ENCODE measurements at places on chromosomes 1 and 21.

DNA sequence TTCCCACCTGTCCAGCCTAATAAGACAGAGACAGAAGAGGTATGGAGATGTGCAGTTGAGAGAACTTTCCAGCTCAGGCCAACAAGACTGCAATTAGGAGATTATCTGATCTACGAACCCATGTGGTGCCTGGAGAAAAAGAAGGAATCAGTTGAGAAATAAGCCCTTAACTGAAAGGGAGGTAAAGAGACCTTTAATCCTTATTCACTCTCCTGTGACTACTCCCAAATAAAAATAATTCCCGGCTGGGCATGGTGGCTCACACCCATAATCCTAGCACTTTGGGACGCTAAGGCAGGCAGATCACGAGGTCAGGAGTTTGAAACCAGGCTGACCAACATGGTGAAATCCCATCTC is 31.9 kb upstream of the SARS1 start:
- DNase-seq: no peak

DNA sequence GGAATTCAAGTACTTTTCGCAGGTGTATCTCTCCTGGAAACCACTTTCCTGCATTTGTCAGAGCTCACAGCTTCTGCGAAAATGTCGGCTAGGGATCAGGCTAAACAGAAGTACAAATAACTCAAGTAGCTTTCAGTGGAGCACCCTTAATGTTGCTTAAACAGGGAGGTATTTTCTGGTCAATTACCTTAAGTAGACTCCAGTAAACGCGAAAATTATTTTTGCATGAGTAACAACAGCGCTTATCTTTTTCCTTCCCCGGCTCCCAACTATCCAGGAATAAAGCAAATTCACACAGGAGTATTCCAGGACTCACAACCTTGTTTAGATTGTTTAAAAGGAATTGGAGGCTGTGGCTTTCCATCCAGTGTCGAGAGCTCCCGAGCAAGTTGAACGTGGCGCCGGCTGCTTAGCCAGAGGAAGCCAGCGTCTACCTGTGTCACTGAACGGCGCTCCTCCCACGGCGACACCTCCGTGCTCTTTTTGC is 7.3 kb upstream of the SIM2 start:
- no peak for DNase-seq

DNA sequence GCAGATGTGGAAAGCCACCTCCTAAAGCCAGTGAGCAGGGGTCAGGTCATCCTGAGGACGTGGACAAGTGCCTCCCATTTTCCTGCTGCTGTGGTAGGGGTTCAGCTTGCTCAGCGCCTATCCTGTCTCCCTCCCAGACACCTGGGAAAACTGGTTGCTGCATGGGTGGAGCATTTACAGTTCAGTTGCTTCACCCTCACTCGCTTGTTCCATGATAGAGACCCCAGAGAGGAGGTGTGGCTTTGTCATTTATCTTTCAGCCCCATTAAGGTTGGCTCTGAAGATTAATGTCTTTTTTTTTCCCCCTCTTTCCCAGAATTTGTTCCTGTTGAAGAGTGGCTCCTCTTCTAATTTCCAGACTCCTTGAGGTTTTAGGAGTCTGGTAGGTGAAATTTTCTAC is 9.2 kb downstream of the VANGL1 start:
- no peak for DNase-seq

DNA sequence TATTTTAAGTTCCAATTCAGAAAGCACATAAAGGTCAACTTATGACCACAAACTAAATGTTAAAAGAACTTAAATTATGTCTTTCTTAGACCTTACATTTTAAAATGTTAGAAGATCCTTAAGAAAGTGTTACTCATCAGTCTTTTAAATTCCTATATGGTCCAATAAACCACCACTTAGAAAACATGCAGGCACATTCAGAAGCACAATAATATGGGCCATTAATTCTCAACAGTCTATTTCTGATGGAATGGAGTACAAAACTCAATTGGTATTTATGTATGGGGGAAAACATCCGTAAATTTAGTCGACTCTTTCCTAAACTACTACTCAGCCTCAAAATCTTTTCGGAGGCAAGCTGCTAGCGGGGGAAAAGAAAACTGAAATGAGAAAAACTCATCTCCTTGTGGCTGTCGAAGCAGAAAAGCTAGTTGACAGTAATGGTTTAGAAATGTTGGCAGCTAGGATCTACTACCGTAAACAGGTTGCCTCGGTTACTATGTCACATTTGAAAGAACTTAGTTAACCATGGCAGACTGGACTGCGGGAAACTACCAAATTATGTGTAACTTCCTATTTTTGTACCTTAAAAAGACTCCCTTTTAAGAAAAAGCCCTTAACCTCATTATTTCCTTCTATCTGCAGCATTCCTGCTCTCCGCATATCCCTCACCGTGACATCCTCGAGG is 1.0 kb downstream of the TRMT1L start:
- no peak for DNase-seq

- no peak for DNase-seq
These were observed 139.4 kb downstream of the EDEM3 start for GRCh38 chr1:184615301-184615700.

GRCh38 chr1:167439301-167439988 is 78.9 kb downstream of the CD247 start:
- no peak for DNase-seq

GRCh38 chr1:200908191-200908868 is 13.6 kb downstream of the INAVA start:
- no peak for DNase-seq

- no peak for DNase-seq
These were observed 6.5 kb downstream of the RD3 start for GRCh38 chr1:211485480-211485857.

DNA sequence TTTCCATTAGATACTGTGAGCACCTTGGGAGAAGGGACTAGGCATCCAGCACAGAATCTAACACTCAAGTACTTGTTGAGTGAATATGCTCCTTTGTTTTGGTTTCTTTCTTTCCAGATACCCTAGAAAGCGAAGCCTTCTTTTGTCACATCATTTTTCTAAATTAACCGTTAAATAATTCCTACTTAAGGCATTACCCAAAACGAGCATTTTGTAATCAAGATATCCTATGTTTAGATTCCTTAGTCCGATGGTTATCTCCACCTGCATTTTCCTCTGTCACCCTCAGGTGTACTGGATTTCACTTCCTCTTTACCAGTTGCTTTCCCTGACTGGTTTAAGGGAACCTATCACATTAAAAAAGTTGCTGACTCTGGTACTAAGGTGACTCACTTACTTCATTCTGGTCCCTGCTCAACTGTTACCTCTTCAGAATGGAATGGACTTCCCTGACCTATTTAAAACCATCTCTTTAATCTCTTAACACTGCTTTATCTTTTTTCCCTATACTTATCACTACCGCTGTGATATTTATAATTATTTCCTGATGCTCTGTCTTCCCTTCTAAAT is 3.2 kb downstream of the B3GALNT2 start:
- DNase-seq: no peak

GRCh38 chr1:19081218-19081893 is 124.9 kb upstream of the IFFO2 start:
- DNase-seq: no peak

- no peak for DNase-seq
These were observed 60.4 kb upstream of the IFNAR2 start for GRCh38 chr21:33169359-33169758.

GRCh38 chr1:155250246-155250632 is 5.0 kb downstream of the ENTREP3 start:
- no peak for DNase-seq

GRCh38 chr21:16037421-16037955 is 307.7 kb downstream of the USP25 start:
- DNase-seq: no peak

DNA sequence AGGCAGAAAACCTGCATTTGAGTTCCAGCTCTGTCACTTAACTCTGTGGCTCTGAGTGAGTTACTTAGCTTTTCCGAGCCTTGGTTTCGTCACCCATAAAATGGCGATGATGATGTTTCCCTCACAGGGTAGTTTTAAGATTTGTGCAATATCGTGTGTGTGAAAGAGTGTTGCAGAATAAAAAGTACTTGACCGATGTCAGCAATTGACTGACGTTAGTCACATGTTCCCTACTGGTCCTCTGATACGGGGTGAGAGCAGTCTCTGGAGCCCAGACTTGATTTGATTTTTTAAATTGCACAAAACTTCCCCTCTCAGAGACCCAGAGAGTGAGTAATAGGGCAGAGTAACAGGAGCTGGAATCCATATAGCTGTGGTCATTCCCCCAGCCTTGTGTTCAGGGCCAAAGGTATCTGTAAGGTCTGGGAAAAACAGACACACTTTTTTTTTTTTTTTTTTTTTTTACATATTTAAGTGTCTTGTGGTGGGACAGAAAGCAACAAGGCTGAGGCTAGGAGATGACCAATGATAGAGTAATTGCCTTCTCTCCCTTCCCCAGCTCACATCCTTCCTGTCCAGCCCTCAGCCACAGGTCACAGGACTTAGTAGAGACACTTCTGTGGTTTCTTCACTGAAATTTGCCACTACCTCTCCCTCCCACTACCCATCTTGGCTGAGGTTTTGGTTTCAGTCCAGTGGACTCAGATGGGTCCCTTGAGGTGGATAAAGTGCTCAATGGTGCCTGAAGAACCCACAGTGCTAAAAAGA is 2.0 kb downstream of the FCER1G start:
- DNase-seq: no peak

GRCh38 chr1:155062702-155063411 is 683 bp upstream of the EFNA4 start:
- peak; percentile 71 for DNase-seq

GRCh38 chr1:67619080-67619479 is 65.9 kb upstream of the GADD45A start:
- no peak for DNase-seq

DNA sequence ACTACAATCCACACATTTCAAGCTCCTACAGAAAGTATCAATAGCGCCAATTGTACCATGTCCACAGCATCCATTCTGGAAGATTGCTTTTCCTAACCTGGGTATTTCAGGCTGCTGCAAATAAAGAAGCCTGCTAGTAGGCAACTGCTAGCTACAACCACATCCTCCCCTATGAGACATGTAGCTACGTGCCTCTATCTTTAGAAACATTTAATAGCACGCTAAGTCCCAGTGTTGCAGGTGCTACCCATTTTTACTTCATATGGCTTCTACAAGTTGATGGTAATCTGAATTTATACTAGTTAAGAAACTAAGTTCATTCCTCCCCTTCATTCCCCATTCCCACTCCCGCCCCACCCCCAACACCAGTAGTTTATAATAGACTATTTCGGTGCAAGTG is 7.4 kb upstream of the AMPD1 start:
- no peak for DNase-seq

GRCh38 chr1:2044510-2045319 is 5.5 kb upstream of the PRKCZ start:
- peak; percentile 83 for DNase-seq

DNA sequence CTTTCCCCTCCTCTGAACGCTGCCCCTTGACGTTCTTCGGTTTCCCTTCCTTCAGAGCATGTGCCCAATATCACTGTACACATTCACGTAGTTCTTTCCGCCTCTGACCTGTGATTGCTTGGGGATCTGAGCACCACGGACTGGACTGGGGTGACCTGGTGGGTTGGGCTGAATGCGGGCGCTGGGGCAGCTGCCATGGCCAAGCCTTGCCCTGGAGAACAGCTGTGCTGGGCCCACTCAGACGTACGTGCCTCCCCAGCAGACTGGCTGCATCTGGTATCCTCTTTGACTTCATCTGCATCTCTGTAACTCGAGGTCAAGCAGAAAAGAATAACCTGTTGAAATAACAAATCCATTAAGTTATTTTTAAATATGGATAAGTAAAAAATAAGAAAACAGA is 35.1 kb upstream of the DISC1 start:
- no peak for DNase-seq

DNA sequence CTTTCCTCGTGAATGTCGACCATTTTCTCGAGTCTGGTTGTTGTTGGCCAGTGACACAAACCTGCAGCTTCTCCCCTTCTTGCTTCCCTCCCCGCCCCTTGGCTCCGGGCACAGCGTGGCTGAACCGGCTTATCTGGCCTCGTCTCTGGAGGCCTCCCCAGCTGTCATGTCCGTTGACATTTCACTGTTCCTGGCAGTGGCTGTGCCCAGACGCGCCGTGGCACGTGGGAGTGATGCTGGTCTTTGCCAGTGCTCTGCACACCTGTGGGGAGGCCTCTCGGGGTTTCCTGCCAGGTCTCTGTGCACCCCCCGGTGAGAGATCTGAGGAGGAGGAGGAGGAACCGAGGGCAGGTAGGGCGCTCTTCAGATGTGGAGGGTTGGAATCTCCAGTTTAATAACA is 23.7 kb downstream of the SKI start:
- no peak for DNase-seq

GRCh38 chr1:29245876-29246275 is 9.6 kb downstream of the PTPRU start:
- DNase-seq: no peak

- DNase-seq: no peak
These were observed 18.0 kb downstream of the KIF26B start for GRCh38 chr1:245172829-245173228.

- no peak for DNase-seq
These were observed 3.3 kb downstream of the DPH5 start for GRCh38 chr1:101022294-101022693.

- no peak for DNase-seq
These were observed 441.5 kb downstream of the SMYD3 start for GRCh38 chr1:246065592-246065991.

GRCh38 chr1:51976846-51977602 is 13.5 kb downstream of the RAB3B start:
- no peak for DNase-seq

DNA sequence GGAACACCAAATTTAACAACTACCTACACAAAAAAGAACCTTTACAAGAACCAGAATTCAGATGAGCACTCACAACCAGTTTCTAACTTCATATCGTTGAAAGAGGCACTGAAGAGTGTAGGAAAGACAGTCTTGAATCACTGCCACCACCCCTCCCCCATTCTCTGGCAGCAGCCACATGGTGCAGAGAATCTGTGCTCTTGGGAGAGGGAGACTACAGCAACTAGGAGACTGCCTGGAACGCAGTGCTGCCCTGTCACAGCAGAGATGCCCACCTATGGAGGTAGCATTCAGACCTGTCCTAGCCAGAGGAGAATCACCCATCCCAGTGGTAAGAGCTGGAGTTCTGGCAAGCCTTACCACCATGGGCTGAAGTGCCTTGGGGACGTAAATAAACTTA is 7.3 kb downstream of the CCN1 start:
- no peak for DNase-seq

GRCh38 chr1:243726806-243727502 is 123.1 kb downstream of the AKT3 start:
- DNase-seq: no peak

- no peak for DNase-seq
These were observed 18.8 kb upstream of the LAPTM5 start for GRCh38 chr1:30776097-30777059.

- DNase-seq: no peak
These were observed 2.0 kb downstream of the EFHD2 start for GRCh38 chr1:15411593-15412137.

GRCh38 chr1:202642619-202643291 is 67.5 kb downstream of the SYT2 start:
- DNase-seq: no peak

DNA sequence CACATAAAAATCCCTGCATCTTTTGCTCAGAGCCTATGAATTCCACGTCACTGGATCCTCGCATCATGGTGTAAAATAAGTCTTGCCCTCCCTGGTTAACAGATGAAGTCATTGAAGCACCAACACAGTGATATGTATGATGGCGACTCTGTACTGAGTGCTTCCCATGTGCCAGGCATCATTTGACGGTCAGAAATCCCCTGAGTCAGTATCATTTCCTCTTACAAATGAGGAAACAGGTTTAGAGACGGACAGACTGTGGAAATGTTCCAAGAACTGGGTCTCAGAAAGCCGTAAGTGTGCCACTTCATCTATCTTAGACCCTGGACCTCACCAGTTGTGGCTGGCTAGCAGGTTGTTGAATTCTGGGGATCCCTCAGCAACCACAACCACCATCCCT is 5.1 kb upstream of the OLFML2B start:
- no peak for DNase-seq

- DNase-seq: no peak
These were observed 90.7 kb downstream of the MRPL37 start for GRCh38 chr1:54290506-54291184.

Measured in stimulated activated CD4-positive, alpha-beta T cell treated with anti-CD3 and anti-CD28 coated beads, Interleukin-1b, Interleukin-23, amount 100 ng/mL, for 4 hours (primary cell).